Inflammatory macrophage treated with lipopolysaccharide for 4 hours (primary cell): ENCODE measurements at places on chromosomes 3 and 15.

DNA sequence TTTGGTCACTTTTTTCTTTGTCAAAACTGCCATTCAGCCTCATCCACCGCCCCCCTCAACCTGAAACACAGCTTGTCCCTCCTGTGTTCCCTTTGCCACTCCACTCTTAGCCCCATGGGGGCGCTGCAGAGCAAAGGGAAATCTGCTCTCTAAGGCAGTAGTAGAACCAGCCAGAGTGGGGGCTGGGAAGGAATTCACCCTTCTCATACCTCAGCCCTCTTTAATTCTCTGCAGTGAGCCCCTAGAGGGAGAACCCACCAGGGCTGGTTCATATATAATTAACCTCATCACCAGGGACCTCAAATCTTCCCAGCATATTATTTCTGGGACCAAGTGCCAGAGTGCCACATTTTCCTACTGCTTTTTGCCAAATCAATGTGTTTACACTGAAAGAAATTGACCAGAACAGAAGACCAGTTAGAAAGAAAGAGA, 2.8 kb upstream of the BCL6 start:
- DNase-seq: peak; percentile 86

DNA sequence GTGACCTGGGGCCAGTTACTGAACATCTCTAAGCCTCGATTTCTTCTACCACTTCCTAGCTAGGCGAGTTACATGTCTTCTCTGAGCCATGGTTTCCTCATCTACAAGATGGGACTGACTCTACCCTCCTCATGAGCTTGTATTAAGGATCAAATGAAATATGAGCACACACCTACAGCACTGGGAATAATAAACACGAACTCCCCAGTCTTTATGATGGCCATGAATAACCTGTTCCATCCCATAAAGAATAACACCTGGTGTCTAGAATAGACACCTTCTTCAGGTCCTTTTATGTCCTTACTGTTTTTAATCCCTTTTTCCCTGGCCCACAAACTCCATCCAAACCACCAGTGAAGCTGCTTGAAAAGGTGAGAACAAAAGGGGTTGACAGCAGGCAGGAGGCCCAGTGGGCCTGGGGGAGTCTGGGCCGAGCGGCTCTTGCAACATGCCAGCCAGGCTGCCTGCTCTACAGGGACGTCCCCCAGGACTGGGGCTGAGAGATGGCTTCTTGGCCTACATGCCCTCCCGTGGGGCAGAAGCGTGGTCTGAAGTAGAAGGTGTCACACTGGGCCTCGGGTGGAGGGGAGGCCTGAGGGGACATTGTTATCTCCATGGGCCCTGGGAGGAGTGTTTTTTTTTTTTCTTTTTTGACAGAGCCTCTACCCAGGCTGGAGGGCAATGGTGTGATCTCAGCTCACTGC, 178.2 kb downstream of the RAB11A start:
- no peak for DNase-seq

GRCh38 chr15:80173022-80173759, 20.4 kb downstream of the FAH start:
- peak; percentile 56 for DNase-seq

DNA sequence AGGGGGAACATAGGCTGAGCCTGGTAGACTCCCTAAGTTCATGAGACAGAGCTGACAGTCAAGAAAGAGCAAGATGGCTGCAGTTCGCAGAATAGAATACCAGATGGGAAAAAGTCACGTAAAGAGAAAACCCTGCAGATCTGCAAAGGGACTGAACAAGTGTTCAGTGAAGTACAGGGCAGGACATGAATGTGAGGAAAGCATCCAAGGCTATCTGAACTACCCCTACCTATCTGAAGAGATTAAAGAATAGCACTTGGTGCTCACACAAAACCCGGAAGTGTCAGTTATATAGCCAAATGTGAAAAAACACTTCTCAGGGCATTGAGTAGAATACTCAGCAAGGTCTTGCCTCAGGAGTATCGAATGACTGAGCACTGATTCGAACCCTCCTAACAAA, 44.0 kb downstream of the GOLGB1 start:
- no peak for DNase-seq

DNA sequence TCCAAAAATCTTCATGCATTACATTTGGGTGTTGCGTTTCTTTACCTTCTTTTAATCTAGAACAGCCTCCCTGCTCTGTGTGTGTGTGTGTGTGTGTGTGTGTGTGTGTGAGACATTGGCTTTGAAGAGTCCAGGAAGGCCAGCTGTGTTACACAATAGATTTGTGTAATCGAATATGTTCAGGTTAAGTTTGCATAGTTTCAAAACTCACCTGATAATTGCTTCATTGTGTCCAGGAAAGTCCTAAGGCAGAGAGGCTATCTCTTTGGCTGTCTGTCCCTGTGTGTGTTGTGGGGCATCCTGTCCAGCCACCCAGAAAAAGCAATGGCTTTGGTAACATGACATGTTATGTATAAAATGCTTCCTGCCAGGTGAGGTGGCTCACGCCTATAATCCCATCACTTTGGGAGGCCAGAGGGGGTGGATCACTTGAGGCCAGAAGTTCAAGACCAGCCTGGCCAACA, 37.5 kb downstream of the ZNF710 start:
- DNase-seq: no peak

DNA sequence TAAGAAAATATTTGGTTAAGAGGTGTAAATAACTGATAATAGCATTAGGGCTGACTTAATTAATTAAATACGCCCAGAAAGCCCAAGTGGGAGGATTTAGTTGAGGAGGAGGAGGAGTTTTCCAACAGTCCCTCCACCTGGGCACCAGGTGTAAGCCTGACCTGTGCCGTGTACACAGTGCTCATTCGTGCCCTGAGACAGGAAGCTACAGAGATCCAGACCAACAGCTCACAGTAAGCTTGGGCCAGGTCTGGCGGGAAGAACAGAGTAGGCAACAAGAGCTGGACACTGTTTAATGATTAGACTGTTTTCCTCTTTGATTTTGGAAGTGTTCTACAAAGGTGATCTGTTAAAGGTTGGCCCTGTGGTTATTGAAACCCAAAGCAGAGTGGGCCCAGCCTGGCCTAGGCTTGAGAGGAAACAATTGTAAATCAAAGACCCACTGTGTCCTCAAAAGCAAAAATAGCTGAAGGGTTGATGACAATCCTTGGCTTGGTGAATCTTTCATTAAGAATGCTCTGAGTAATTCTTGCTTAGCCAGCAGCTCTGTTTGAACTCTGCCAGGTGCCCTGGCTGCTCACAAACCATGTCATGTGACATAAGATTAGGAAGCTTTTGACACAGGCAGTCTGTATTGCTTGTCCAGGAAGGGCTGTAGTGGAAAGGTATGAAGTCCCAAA, 13.8 kb downstream of the SQOR start:
- no peak for DNase-seq
